Activated naive CD4-positive, alpha-beta T cell treated with anti-CD3 and anti-CD28 coated beads, Interleukin-2, amount 50 U/mL, for 16 hours (primary cell): ENCODE measurements at places on chromosomes 4 and X.

DNA sequence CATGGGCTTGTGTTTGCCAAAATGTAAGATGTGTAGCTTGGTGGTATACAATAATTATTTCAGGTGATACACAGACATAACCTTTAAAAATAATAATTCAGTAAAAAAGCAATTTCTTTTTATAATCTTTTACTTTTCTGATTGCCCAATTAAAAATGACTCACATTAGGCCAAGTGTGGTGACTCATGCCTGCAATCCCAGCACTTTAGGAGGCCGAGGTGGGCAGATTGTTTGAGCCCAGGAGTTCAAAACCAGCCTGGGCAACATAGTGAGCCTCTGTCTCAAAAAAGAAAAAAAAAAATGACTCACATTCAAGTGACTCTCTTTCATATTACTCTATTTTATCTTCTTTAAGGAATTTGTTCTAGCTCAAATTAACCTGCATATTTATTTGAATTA is 449.4 kb upstream of the HTR2C start:
- DNase-seq, result no peak

- no peak for DNase-seq
Observed at GRCh38 chr4:104559502-104559901, 64.8 kb upstream of the CXXC4 start.

DNA sequence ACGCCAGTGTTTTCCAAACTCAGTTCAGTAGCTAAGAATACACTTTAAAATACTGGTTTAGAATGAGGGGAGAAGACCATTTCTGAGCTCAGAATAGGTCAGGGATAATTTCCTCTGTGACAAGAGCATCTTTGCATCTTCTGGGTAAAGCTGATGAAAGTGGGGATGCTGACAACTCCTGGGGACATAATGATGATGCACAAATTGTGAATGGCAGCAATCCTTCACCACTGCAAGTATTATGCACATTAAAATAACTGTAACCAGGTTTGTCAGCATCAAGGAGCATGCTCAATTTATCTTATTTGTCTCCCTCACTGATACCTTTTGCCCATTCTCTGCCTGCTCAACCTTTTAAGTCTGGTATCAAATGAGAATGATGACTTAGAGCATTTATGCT is 248.2 kb downstream of the EPHA5 start:
- DNase-seq, result no peak

DNA sequence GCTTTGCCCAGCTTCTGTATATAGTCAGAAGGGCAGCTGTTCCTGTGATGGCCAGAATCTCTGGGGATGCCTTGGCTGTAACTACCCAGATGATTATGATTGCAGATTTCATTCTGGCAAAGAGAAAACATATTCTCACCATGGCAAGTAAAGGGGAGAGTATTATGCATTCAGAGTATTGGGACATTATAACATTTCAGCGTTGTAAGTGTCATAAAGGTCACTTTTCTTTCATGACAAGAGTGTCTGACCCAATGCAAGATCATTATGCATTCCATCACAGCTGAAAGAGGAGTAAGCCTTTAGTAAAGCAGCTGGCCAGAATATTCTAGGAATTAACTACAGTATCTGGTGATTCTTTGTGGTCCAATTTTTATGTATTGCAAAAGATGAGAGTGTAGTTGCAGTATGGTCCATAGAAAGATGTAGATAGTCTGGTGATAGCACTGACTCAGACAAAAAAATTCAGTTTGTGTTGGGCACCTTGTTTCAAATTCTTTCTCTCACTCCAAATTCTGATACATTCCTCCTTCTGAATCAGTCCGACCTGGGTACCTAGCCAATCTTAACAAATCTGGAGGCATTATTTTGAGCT is 2366.3 kb downstream of the PCDH7 start:
- no peak for DNase-seq

DNA sequence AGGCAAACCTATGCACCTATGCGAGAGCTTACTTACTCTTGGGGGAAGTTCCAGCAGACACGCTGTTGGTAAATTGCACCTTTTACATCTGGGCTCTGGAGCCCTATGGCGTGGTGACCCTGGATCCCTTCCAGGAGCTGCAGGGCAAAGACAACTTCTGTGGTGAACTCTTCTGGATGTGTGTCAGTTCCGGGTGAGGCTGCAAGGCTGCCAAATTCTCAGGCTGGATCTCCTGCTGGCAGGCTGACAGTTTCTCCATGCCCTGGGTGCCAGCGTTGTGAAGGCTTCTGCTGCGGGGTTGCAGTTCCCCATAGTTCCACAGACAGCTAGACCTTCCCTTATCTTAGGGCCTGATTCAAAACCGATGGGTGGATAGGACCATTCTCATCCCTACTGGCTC is 37.9 kb downstream of the RAP2C start:
- DNase-seq, result no peak

GRCh38 chr4:87054900-87055299 is 120.1 kb downstream of the AFF1 start:
- DNase-seq, result no peak

- DNase-seq, result no peak
Observed at GRCh38 chrX:100731441-100732281, at the start of gene SYTL4. TSS of gene SYTL4 (minus strand) at chrX:100732121. CDS start at chrX:100702037, 30,084 bp downstream.
